ENCODE measurements at places on chromosomes 16 and 17.
A peak's percentile ranks its signal among the peaks of the same experiment; 100 is the strongest.

DNA sequence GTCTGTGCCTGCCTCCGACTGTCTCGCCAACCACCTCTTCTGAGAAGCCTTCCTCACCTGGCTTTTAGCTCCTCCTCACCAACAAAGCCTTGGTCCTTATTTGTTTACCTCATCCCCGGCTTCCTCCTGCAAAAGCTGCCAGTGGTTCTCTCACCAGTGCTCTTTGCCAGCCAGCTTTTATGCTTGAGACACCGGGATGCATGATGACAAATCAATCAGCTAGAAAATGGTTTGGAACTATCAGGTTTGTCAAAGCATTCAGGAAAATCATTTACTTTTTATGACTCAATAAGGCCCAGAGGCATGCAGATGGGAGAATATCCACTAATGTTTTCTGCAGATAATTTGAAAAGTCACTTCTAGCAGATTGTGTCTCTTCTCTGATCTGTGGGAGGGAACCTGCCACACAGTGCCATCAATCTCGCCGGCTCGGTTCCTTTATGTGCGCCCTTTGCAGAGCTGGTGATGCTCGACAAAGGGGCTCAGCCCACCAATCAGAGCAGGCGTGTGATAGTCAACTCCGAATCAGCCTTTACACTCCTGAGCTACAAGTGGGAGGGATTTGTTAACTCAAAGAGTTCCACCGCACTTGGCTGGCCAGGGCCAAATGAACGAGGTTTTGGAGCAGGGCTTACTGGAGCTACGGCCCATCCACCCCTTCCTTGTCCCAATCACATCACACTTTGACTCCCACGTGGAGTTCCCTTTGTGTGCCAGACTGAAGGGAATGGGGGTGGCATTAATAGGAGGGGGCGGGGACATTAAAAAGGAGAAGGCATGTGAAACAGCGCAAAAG lies 85.8 kb downstream of the MRC2 start:
- no peak for DNase-seq

DNA sequence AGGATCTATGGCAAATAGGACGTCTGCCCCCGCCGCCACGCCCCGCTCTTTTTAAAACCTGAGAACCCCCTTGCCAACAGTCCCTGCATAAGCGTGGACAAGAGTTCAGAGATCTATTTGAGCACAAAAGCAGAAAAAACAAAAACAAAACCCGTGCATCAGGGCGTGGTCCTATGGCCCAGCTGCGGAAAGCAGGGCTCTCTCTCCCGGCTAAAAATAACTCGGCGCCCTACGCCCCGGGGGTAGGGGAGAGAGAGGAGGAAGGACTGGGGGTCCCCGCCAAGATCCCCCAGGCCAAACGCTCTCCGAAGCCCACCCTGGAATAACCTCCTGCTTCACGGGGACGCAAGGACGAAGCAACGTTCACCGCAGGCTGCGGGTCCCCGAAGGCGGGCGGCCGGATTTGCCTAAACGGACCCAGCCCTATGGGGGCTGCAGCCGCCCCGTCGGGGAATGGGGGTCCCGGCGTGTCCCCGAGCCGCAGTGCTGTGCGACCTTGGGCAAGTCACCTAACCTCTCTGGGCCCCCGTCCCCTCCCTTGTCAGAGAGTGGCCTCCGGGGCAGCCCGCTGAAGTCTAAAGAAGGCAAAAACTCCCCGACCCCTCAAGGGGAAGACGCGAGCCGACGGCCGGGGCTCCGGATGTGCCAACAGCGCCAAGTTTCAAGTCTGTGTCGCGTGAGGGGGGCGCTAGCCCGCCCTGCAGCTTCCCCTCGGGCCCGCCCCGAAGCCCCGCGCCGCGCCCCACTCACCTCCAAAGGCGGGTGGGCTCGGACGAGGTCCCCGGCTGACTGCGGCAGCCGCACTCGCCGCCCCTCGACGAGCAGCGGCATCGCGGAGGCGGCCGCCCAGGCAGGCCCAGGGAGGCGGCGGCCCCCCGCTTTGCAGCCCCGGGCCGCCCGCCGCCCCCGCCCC lies 477 bp downstream of the NTAN1 start:
- DNase-seq: no peak

DNA sequence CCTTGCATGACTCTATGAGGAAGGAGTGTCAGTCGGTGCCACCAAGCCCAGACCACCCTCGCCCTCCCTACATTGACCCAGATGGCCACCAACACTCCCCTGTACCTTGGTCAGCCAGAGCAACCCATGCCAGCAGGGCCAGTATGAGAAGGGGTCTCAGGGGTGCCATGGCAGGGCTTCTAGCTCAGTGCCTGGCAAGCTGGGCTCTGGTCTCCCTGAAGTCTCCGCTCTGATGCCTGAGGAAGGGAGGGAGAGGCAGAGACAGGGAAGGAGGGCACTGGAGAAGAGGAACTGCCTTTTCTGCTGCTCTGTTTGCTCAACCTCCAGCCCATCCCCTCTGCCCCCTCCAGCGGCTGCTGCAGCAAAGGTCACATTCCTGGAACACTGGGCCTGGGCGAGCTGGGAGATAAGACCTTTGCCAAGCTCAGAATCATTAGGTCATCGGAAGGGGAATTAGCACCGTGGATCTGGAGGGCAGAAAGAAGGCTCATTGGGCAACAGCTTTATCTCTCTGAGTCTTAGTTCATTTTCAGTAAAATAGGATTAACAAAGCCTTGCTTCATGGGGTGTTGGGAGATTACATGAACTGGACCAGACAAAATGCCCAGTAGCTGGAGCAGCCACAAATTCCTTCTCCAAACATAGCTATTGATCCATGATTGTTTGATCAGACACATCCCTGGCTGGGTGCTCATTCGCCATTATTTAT lies at the start of gene VTN:
Gene VTN, minus strand, starts transcription at position 273 of the 709 bp plus-strand sequence. Its CDS starts 104 bp downstream, at position 169.
- no peak for DNase-seq

- no peak for DNase-seq
These were observed 70.5 kb upstream of the GCSH start for GRCh38 chr16:81166417-81167300.

- DNase-seq: peak; percentile 52
These were observed 2.1 kb downstream of the GSE1 start for GRCh38 chr16:85615014-85615851.

- peak; percentile 42 for DNase-seq
These were observed 64.0 kb downstream of the MYO18A start for GRCh38 chr17:29115961-29116803.

- no peak for DNase-seq
These were observed 60.2 kb downstream of the SDK2 start for GRCh38 chr17:73584049-73584448.

DNA sequence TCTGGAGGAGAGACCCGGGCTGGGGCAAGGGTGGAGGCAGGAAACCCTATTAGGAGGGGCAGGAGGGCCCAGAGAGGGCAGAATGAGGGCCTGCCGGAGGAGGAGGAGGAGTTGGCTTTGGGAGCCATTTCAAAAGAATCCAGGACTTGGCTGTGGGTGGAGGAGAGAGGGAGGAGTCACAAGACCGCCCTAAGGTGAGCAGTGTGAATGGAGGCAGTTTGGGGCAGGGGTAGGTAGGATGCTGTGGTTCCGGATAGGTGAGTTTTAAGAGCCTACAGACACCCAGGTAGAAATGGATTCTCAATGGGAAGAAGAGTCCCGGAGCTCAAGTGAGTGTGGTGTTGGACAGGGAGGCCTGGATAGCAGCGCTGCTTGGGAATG lies 80.3 kb downstream of the ARHGAP23 start:
- DNase-seq: no peak

DNA sequence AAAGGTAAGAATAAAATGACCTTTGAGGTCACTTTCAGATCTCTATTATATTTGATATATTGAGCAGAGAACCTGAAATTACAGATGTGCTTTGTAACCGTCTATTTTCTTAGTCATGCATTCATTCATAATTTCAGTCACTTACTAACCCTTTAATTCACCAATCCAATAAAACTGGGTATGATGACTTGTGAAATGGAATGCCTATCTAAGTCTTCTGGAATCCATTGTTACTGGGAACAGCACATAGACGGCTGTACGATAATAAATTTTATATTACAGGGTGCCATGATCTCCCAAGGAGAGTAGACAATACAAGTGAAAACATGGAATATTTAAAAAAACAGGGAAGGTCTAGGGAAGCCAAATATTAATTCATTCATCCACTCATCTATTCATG lies 22.9 kb downstream of the CDH11 start:
- no peak for DNase-seq

DNA sequence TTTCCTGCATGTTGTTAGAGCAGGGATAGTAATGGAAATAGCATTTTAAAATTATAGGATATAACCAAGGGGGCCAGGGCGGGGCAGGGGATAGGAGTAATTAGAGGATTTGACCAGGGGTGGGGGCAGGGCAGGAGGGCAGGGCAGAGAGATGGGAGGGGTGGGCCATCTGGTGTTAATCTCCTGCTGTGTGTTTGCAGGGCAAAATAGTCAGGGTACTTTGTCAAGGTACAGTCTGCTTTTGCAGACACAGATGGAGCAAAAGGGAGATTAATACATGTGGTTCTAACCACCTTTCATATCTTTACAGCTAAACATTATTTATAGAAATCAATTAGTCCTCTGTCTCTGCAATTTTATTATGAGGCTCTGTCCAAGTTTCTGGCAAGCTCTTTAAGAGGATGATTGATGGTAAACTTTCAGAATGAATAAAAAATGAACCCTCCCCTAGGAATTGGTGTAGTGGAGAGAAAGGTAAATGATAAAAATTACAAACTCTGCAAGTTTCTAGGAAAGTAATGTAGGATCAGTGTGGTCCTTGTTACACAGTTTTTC lies 6.6 kb downstream of the ANKFN1 start:
- no peak for DNase-seq

DNA sequence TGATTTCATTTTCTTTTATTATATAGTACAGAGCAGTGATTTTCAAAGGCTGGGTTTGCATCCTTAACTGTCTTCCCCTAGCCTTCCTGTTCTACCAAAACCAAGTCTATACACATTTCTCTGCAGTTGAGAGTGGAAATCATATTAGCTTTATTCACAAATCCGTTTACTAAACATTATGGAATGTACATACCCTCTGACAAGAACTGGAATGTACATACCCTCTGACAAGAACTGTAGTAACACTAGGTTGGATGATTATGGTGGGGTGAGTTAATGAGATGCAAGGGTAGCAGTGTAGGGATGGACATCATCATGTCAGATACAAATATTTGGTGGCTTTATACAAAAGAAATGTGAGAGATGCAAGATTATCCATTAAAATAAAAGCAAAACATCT lies 154.8 kb downstream of the CYB561 start:
- DNase-seq: no peak

DNA sequence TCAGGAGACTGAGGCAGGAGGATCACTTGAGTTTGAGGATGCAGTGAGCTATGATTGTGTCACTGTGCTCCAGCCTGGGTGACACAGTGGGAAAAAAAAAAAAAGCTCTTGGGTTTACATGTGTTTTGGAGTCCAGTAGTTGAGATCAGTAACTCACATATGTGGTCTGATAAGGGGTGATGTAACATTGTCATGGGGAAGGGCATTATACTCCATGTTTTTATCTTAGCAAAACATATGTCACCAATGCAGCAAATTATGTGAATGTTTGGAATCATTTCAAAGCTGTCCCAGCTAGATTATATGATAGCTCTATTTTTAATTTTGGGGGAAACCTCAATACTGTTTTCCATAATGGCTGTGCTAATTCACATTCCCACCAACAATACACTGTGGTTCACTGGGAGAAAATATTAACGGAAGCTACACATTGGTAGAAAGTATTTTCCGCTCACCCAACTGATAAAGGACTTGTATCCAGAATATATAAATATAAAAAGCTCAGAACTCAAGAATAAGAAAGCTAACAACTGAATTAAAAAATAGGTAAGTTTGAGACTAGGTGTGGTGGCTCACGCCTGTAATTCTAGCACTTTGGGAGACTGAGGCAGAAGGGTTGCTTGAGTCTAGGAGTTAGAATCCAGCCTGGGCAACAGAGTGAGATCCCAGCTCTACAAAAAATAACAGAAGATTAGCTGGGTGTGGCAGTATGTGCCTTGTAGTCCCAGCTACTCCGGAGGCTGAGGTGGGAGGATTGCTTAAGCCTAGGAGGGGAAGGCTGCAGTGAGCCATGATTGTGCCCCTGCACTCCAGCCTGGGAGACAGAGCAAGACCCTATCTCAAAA lies 224.1 kb upstream of the TBX2 start:
- no peak for DNase-seq

DNA sequence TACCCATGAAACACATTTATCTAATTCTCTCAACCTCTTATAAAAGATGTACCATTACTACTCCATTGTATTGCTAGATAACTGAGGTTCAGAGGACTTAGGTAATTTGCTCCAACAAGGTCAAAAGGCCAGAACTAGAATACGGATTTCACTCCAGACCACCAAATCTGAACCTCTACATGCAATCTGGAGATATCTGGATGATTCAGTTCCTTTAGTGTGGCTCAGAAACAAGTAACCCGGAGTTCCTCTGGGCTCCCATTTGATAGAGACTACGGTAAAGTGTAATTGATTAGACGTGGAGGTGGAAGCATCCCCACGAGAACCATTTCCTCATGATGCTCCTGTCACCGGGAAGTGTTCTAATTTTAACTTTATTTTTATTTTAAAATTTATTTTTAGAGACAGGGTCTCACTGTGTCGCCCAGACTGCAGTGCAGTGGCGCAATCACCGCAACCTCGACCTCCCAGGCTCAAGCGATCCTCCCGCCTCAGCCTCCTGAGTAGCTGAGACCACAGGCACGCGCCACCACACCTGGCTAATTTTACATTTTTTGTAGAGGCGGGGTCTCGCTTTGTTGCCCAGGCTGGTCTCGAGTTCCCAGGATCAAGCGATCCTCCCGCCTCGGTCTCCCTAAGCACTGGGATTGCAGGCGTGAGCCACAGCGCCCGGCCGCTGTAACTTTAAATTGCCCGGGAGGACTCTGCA lies 608 bp upstream of the COX10 start:
- no peak for DNase-seq

- DNase-seq: no peak
These were observed 38.8 kb upstream of the C16orf82 start for GRCh38 chr16:27027971-27028370.

GRCh38 chr17:75327757-75328156 lies 38.5 kb upstream of the SLC25A19 start:
- DNase-seq: no peak

GRCh38 chr17:48100591-48101011 lies 677 bp downstream of the CBX1 start:
- DNase-seq: no peak

DNA sequence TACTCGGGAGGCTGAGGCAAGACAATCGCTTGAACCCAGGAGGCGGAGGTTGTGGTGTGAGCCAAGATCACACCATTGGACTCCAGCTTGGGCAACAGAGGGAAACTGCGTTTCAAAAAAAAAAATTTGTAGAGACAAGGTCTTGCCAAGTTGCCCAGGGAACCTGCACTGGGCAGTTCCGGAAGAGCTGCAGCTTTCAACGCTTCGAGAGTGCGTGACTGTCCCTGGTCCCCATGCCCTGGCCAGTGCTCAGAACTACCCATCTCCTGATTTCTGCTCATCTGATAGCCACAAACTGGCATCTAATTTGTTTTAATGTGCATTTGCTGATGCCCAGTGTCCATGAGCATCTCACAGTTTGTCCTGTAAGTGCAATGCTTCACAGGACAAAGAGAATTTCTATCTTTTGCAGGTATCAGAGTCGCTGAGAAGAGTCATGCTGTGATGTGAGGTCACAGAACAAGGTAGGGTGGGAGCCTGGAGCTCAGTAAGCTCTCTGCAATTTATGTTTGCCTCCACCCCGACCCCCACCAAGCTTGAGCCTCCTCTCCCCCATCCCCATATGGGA lies 3.9 kb downstream of the ACTG1 start:
- no peak for DNase-seq
